ENCODE measurements at places on chromosomes 5 and 9. TPM values are rescaled to one million over a fixed set of nuclear protein-coding genes. Genes with fewer than 3 reads are reported as not detected.

DNA sequence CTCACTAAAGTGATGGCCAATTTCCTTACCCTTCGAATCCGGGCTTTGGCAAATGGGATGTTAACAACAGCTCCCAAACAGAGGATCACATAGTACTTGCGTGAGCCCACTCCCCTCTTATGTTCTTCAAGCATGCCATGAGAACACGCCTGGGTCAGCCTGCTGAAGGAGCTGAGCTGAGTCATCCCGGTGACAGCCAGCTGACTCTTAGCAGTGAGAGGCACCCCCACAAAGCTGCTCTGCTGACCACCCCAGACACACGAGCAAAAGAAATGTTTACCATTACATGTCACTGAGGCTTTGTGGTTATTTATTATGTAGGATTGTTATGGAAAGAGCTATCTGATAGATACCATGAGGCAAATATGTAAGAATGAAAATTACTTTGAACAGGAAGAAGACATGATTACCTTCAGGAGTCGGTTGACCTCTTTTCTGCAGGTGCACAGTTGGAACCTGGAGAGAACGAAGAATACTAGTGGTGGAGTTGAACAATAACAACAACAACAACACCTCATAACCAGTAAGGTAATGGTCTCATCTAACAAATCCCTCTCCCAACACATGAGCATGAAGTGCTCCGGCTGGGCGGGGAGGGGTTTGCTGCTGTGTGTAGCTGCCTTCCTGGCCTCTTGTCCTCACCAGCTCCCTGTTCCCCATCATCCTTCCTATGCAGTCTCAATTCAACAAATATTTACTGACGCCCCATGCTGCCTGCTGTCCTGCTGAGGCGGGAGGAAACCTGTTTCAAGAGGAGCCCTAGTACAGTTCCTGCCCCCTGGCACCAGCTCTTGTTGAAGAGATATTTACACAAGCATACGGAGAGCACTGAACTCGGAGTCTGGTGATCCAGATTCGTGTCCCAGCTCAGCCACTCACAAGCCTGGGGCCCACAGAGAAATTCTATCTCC is 69.4 kb upstream of the LHFPL2 start:
- H3K36me3 ChIP-seq, result no peaks in the 10 kb centered on the region
- no peak overlapping the region for H3K4me3 ChIP-seq
- no peak overlapping the region for H3K27ac ChIP-seq
- no peaks in the 10 kb centered on the region for H3K27me3 ChIP-seq
- no peaks in the 10 kb centered on the region for H3K4me1 ChIP-seq

- no peak for DNase-seq
- no peak overlapping the region for H3K4me3 ChIP-seq
- no peak overlapping the region for H3K27ac ChIP-seq
- no peaks in the 10 kb centered on the region for H3K36me3 ChIP-seq
Measured at GRCh38 chr5:170886210-170886894, 24.5 kb downstream of the RANBP17 start.

DNA sequence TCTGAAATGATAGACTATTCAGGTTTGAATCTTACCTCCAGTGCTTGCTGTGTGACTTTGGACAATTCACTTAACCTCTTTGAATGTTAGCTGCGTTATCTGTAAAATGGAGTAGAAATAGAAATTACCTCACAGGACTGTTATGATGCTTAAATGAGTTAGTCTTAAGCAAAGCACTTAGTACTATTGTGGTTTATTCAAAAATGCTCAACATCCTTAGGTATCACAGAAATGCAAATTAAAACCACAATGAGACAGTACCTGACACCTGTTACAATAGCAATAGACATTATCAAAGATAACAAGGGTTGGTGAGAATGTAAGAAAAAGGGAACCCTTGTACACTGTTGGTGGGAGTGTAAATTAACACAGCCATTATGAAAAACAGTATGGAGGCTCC is 77.6 kb upstream of the FREM1 start:
- no peaks in the 10 kb centered on the region for H3K4me1 ChIP-seq
- no peak overlapping the region for H3K27ac ChIP-seq
- no peaks in the 10 kb centered on the region for H3K36me3 ChIP-seq
- no peaks in the 10 kb centered on the region for H3K27me3 ChIP-seq
- no peak for DNase-seq
- no peak overlapping the region for H3K4me3 ChIP-seq

DNA sequence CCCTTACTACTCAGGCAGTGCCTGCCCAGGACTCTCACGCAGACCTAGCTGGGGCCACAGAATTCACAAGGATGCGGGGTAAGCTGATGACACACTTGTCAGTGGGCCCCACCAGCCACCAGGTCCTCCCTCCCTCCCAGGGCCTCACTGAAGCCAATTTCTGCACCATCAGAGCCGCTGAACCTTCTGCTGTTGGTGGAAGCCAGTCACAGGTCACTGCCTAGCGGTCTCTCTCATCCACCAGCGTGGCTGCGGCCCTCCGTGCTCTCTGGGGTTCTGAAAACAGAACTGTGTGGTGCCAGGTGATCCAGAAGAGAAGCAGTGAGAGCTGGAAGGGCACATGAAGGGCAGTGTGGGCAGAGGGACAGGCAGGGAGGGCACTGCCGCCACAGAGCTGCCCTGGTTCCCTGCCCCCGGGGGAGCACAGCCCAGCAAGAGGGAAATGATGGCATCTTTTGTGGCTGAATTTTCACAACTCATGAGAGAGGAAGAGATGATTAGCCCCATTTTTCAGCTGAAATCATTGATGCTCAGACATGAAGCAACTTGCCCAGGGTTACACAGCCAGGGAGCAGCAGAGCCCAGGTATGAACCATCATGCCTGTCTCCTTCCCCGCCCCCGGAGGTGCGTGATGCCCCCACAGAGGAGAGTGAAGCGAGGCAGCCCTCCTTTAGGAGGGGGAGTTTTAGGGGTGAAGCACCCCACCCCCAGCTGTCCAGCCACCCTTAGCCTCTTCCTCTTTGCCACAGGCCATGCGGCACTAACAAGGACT is 41.4 kb upstream of the CPLX2 start:
- no peaks in the 10 kb centered on the region for H3K4me1 ChIP-seq
- no peaks in the 10 kb centered on the region for H3K27me3 ChIP-seq
- H3K27ac ChIP-seq, result no peak overlapping the region
- H3K36me3 ChIP-seq, result no peaks in the 10 kb centered on the region

DNA sequence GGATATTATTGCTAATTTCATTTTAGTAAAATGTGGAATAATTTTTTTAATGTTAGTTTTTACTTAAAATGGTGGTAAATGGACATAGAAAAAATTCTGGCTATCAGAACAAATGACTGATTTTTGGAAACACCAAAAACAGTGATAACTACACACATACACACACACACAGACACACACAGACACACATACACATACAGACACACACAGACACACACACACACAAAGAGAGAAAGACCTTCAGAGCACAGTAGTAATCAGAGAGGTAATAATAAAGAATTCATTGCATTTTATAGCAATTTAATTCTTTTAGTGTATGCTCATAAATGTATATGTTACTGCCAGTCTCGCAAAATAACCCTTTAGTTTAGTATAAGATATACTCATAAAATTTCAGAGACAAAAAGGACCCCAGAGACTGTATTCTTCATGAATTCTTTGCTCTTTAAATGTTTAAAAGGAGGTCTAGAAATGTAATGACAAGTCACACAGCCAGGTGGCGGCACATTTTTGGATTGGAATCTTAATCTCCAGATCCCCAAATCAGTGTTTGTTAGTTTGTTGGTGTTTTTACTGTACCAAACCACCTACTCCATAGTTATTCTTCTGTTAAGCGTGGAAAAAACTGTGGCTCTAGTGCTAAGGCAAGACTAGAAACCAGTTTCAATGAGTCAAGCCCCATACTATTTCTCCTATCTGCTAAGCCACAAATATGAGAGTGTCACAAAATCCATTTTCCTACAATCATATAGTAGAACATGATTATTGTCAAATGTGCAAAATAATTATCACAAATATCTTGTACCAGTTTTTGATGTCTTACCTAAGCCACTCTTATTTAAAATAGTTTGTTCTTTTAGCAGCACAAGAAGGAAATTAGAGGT is 109.9 kb downstream of the EDIL3 start:
- H3K4me3 ChIP-seq, result no peak overlapping the region
- peak; percentile 10 for DNase-seq
- no peaks in the 10 kb centered on the region for H3K27me3 ChIP-seq

- no peaks in the 10 kb centered on the region for H3K27me3 ChIP-seq
- H3K27ac ChIP-seq, result peak overlapping the region; percentile 82
- no peak for DNase-seq
Measured at GRCh38 chr5:172959824-172960799, 888 bp downstream of the RPL26L1 start.

- DNase-seq, result no peak
- no peak overlapping the region for H3K4me3 ChIP-seq
- H3K36me3 ChIP-seq, result no peaks in the 10 kb centered on the region
- no peak overlapping the region for H3K27ac ChIP-seq
- H3K4me1 ChIP-seq, result no peaks in the 10 kb centered on the region
Measured at GRCh38 chr5:18397891-18398290, 763.6 kb downstream of the TAF11L14 start.

- H3K27ac ChIP-seq, result no peak overlapping the region
- peaks cover 65% of the 10 kb centered on the region for H3K36me3 ChIP-seq
- DNase-seq, result no peak
- no peaks in the 10 kb centered on the region for H3K27me3 ChIP-seq
- H3K4me1 ChIP-seq, result peaks cover 22% of the 10 kb centered on the region
Measured at GRCh38 chr9:98234245-98234825, 21.1 kb downstream of the TBC1D2 start.

DNA sequence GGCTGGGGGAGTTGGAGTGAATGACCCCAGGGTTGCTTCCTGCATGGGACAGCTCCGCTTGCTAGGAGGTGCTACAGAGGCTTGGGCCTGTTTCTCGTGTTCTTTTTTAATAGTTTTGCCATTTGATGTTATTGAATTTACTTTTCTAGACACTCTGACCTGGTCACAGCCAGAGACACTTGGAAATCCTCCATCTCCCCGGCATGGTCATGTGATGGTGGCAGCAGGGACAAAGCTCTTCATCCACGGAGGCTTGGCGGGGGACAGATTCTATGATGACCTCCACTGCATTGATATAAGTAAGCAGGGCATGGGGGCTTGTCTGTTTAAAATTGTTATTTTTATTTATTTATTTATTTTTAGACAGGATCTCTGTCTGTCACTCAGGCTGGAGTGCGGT is 13.4 kb downstream of the HSPA5 start:
- no peak overlapping the region for H3K4me3 ChIP-seq
- H3K27me3 ChIP-seq, result no peaks in the 10 kb centered on the region
- no peaks in the 10 kb centered on the region for H3K4me1 ChIP-seq
- no peak for DNase-seq
- H3K36me3 ChIP-seq, result peaks cover 12% of the 10 kb centered on the region

GRCh38 chr9:132768932-132769905 is 99.0 kb downstream of the GTF3C4 start:
- H3K36me3 ChIP-seq, result no peaks in the 10 kb centered on the region
- peak overlapping the region; percentile 73 for H3K4me3 ChIP-seq
- H3K4me1 ChIP-seq, result peaks cover 3% of the 10 kb centered on the region
- peak overlapping the region; percentile 78 for H3K27ac ChIP-seq
- no peaks in the 10 kb centered on the region for H3K27me3 ChIP-seq

GRCh38 chr5:140270008-140270407 is 32.9 kb downstream of the PFDN1 start:
- H3K4me1 ChIP-seq, result peaks cover 71% of the 10 kb centered on the region
- DNase-seq, result no peak
- H3K27me3 ChIP-seq, result no peaks in the 10 kb centered on the region
- no peaks in the 10 kb centered on the region for H3K36me3 ChIP-seq

DNA sequence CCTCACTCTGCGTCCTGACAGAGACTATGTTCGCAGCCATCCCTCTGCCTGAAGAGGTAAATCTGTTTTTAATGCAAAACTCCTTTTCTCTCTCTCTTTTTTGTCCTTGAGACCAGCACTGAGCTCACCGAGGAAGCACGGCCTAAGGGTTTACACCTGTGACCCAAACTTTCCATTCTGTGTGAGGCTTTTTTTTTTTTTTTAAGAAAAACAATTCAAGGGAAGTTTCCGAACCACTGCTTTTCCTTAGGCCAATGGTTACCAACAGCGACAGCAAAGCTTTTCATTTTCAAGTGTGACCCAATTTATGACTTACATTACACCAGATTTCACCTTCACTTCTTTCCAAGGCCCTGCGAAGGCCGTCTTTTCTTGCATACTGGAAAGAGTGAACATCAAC is 205.9 kb downstream of the EFNA5 start:
- DNase-seq, result no peak
- no peak overlapping the region for H3K27ac ChIP-seq
- H3K4me3 ChIP-seq, result no peak overlapping the region
- no peaks in the 10 kb centered on the region for H3K36me3 ChIP-seq
- H3K4me1 ChIP-seq, result peaks cover 56% of the 10 kb centered on the region
- H3K27me3 ChIP-seq, result no peaks in the 10 kb centered on the region

- no peak overlapping the region for H3K27ac ChIP-seq
- H3K4me3 ChIP-seq, result no peak overlapping the region
- no peaks in the 10 kb centered on the region for H3K4me1 ChIP-seq
- no peaks in the 10 kb centered on the region for H3K36me3 ChIP-seq
- DNase-seq, result no peak
- H3K27me3 ChIP-seq, result no peaks in the 10 kb centered on the region
Measured at GRCh38 chr9:1771094-1771789, 243.9 kb upstream of the SMARCA2 start.

DNA sequence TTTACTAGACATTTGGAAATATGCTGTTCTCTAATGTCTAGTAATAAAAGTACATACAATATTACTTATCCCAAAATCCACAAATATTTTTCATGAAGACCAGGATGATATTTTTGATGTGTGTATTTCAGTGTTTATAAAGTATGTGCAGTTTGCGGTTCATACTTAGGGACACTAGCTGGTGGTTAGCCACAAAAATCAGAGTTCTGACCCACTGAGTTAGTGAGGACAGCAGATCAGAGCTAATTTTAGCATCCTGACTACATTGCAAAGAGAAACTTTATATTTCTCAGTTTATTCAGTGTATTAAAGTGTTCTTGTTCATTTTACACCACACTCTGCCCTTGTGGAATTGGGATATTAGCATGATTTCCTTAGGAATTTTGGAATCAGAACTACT is 655.3 kb downstream of the HTR1A start:
- no peak overlapping the region for H3K4me3 ChIP-seq
- H3K4me1 ChIP-seq, result no peaks in the 10 kb centered on the region
- H3K36me3 ChIP-seq, result no peaks in the 10 kb centered on the region
- DNase-seq, result no peak

DNA sequence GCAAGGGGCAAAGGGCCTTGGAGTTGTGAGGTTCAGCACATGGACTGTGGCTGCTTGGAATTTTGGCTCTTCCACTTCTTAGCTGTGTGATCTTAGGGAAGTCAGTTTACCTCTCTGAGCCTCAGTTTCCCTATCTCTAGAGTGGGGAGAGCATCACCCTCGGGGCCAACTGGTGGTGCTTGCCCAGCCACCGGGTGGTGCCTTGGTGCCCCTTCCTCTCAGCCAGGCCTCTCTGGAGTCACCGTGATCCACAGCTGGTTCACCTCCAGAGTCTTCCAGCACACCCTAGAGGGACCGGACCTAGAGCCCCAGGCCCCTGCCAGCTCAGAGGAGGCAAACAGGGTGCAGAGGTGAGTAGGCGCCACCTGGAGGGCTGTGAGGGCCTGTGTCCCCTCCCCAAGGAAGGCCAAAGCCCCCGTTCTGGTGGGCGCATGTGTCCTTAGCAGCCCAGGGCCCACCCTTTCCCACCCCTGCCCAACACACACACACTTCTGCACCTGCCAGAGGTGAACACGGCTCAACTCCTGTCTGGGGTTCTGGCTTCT is 7.7 kb downstream of the ADGRD2 start:
- no peaks in the 10 kb centered on the region for H3K4me1 ChIP-seq
- no peak for DNase-seq
- no peak overlapping the region for H3K27ac ChIP-seq
- peaks cover 24% of the 10 kb centered on the region for H3K27me3 ChIP-seq
- H3K4me3 ChIP-seq, result no peak overlapping the region

LEAP2 gene
- polyA plus RNA-seq, result 0.62 TPM

TRIP13 gene
- polyA plus RNA-seq, result 0.86 TPM

DIRAS2 gene
- polyA plus RNA-seq, result not detected
